ENCODE measurements at places on chromosomes 7 and 10.
A peak's percentile ranks its signal among the peaks of the same experiment; 100 is the strongest.

GRCh38 chr10:11715815-11716494, 26.2 kb upstream of the ECHDC3 start:
- peak; percentile 4 for DNase-seq

GRCh38 chr7:17521437-17521836, 223.0 kb downstream of the AHR start:
- DNase-seq = no peak

DNA sequence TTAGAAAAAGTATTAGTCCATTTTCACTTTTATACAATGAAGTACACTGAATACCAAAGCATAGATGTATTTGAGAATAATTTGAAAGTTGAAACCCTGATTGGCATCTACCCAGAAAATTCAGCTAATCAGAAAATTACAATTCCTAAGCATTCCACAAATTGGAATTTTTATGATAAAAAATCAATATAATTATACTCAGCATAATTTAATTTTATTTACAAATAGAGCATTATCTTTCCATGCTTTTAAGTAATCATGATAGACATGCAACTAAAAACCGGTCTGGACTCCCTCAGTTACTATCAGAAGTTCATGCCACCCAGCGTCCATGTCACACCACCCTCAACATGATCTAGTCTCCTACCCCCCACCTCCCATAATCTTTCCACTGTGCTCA, 50.4 kb downstream of the ARL4A start:
- no peak for DNase-seq

- no peak for DNase-seq
Observed at GRCh38 chr10:123967626-123968243, 76.1 kb upstream of the CPXM2 start.

DNA sequence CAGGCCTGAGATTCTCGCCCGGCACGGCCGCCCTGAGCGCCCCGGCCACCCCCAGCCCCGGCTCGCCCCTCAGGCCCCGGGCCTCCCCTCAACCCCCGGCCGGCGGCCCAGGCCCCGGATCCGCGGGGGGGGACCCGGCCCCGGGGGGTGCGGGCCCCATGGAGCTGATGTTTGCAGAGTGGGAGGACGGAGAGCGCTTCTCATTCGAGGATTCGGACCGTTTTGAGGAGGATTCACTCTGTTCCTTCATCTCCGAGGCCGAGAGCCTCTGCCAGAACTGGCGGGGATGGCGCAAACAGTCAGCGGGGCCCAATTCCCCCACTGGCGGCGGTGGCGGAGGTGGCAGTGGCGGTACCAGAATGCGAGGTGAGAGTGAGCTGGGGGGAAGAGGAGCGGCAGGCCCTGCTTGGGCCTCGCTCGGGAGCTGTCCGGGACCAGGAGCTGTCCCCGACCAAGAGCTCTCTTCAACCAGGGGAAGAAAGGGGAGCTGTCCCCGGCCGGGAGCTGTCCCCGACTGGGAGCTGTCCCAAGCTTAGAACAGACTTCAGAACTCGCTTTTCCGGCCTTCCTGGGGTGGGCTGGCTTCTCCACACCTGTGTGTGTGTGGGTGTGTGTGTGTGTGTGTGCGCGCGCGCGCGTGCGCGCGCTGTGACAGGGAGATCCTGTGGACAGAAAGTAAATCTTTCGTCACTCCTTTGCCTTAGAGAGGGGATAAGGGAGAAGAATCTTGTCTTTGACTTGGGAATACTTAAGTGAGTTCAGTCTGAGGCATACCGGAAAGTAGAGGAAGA, 510 bp downstream of the ZSWIM8 start:
- DNase-seq = peak; percentile 28

DNA sequence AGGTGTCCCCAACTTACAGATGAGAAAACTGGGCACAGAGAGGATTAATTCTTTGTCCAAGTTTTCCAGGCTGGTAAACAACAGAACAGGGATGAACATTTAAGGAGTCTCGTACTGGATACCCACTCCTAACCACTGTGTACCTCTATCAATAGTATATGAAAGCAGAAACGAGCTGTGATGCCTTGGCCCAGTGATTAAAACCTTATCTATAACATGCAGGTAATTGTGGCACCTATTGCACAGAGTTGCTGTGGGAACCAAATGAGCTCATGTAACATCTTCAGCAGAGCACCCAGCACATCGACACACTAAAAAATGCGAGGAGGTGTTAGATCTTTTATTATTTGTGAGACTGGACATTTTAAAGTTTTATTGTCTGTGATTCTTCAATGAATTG, 1.6 kb downstream of the TMEM273 start:
- DNase-seq = no peak

DNA sequence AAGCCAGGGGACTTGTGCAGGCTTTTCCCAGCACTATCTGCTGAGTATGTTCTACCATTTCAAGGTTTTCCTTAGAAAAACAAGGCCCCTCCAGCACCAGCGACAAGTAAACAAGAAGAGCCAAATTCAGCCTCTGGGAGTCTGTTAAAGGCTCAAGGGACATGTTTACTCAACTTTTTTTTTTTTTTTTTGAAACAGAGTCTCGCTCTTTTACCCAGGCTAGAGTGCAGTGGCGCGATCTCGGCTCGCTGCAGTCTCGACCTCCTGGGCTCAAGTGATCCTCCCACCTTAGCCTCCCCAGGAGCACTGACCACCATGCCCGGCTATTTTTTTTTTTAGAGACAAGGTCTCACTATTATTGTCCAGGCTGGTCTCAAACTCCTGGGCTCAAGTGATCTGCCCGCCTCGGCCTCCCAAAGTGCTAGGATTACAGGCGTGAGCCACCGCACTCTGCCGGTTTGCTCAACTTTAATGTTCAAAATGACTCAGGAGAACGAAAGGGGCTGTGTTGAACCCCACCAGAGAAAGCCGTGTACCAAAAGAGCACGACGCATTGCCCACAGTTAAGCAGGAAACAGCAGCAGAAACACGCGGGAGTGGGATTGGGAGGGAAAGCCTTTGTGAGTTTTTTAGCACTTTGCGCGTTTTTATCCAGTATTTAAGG, 772 bp downstream of the PRDX3 start:
- no peak for DNase-seq

GRCh38 chr10:120789303-120790203, 61.6 kb upstream of the WDR11 start:
- no peak for DNase-seq
